NCI-H2081 (cell line): ENCODE measurements at places on chromosomes 5 and 9.
A peak's percentile ranks its signal among the peaks of the same experiment; 100 is the strongest.

DNA sequence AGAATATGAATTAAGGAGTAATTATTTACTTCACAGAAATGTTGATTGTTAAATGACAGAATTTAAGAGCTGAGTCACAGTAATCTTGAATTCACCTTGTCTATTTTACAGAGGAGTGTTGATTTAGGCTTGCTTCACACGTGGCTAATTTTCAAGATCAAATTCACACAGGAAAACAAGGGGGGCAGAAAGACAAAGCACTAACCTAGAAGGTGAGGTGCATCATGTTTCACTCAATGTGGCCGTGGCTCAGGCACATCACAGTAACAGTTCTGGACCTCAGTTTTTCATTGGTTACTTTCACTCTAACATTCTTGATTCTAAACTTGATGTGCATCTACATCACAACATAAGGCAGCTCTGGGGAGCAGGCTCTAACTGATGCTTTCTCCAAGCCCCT lies 69.6 kb upstream of the GNAQ start:
- no peak for DNase-seq

GRCh38 chr5:75262271-75262670 lies 25.6 kb upstream of the ANKRD31 start:
- no peak for DNase-seq

DNA sequence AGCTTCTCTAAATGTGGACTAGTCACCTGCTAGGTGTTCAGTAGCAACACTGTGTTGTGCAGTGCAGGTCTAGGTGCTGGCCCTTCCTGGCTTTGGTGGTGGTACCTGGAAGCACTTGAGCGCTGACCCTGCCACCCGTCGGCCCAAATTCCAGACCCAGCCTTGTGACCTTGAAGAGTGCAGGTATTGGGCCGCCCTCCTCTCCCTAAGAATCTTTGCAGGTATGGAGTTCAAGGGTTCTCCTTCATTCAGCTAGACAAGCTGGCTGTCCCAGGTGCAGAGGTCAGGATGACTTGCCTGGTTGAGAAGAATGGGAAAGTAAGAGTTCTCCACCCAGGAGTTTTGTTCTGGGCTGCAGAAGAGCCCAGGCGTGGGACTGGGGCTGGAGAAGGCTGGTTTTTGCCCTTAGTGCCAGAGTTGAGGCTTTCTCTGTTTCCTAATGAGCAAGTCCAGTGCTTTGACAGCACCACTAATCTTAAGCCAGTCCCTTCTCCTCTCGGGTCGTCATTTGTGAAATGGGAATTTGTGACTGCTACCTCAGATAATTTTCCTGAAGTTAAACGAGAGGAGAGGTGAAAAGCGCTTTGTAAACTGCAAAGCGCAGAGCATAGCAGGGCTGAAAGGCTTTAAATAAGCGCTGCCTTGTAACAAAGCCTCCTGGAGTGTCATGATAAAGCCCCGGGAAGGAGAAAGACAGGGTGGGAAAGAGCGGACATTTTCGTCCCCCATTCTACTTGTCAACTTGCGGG lies 4.0 kb downstream of the FOXE1 start:
- no peak for DNase-seq

GRCh38 chr9:28318515-28318914 lies 745.2 kb upstream of the C9orf72 start:
- DNase-seq = no peak

DNA sequence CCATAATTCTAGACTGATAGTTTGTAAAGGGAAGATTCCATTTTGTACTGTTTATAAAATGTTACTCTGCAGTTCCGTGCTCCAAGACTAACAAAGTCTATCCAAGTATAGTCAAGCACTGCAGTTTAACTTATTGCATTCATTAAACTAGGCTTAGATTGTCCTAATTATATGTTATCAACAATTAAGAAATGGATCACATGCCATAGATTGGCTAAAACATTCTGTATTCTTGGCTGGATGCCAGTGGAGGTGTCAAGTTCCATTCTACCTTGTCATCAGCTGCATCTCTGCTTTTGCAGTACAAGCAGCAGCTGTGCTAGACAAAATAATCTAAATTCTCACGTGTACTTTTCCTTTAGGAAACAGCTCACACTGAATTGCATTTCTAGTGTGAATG lies 69.4 kb upstream of the MEF2C start:
- peak; percentile 86 for DNase-seq

DNA sequence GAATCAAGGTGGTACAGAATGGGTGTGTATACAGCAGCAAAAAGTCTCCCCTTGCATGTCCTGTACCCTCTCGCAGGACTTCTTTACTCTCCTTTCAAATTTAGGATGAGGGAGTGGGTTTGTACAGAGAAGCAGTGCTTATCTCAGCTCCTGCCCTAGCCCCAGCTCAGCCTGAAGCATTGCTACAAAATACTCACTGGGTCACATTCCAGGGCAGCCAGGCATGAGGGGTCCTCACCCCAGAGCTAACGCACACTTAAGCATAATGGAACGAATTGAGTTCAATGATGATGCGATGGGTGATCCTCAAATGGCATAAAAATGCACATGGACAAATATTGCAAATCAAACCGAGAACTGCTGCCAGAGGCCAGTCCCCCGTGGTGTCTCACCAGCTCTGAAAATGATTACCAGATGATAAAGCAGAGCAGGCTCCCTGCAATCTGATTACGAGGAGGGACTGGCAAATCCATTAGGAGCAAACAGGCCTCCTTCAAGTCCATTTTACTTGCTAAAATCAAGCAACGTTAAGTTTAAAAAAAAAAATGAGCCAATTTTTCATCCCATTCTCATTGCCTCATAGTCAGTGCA lies 231.6 kb upstream of the TAS2R1 start:
- DNase-seq = no peak

- no peak for DNase-seq
These were observed 863.4 kb downstream of the DNAH5 start for GRCh38 chr5:13081116-13081515.

DNA sequence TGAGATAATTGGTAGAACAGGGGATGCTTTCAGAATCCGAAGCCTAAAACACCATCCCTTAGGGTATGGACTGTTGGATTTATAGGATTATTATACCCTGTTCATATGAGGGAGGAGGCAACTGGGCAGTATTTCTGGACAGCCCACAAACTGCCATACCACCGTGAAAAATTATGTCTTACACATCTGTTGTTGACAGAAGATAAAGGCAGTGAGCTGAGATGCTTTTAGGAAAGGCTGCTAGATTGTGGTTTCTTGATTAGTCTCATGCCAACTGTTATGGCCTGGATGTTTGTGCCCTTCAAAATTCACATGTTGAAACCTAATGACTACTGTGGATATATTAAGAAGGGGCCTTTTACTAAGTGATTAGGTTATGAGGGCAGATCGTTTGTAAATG lies 83.7 kb upstream of the DHFR start:
- DNase-seq = no peak

DNA sequence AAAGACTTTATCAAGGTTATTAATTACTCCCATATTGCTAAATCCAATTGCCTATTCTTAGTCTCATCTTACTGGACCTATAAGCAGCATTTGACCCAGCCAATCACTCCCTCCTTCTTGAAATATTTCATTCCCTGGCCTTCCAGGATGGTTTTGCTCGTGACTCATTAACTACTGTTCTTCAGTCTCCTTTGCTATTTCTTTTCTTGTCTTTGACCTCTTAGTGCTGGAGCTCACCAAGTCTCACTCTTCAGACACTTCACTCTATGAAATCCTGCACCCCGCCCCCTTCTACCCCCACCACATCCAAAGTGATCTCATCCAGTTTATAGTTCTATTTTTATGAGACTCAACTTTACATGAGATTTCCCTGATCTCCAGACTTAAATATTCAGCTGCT lies 803.1 kb upstream of the WWC1 start:
- DNase-seq = no peak

DNA sequence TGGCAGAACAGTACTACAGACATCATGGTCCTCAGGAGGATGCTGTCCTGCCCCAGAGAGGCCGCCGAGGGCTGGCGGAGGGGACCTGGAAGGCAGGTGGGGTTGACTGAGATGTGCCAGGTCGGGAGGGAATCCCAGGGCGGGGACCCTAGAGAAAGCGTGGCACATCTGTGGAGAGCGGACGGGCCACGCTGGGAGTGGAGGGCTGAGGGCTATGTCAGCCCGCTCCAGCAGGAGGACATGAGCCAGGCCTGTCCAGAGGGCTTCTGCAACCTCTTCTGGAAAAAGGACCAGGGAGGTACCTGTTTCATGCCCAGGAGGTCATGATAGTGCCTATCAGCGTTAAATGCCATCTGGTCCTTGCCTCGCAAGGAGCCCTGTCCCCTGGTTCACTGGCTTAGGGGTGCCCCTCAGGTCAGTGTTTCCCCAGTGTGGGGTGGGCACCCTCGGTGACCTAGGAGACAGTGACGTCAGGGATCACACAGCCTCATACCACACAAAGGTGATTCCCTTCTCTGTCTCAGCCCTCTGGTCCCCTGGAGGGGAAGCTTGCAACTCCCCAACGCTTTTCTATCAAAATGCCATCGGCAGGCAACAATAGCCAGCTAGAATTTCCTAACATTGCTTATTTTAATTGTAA lies 103.6 kb upstream of the IER5L start:
- no peak for DNase-seq

GRCh38 chr5:138874771-138875551 lies at the start of gene LRRTM2:
Gene LRRTM2, minus strand, starts transcription at chr5:138875335. Its CDS starts 424 bp downstream, at chr5:138874911.
- DNase-seq = no peak
